ENCODE measurements at places on chromosomes 7 and 10. TPM values are rescaled to one million over a fixed set of nuclear protein-coding genes. Genes with fewer than 3 reads are reported as not detected.

The TAS2R3 gene
- not detected for polyA plus RNA-seq

The FFAR4 gene
- 0.22 TPM for polyA plus RNA-seq

The MRPL32 gene
- polyA plus RNA-seq = 83.0 TPM

The C10orf53 gene
- polyA plus RNA-seq = not detected

The HKDC1 gene
- polyA plus RNA-seq = 2.6 TPM

The CFAP58 gene
- polyA plus RNA-seq = 0.09 TPM

The CD36 gene
- polyA plus RNA-seq = 612 TPM

The KCNMA1 gene
- polyA plus RNA-seq = 5.1 TPM

The MALRD1 gene
- not detected for polyA plus RNA-seq

The PRSS2 gene
- 49,551 TPM for polyA plus RNA-seq
